GM06990 (cell line): ENCODE measurements at places on chromosomes 3 and 15.

GRCh38 chr3:169955406-169955805 lies 11.2 kb upstream of the SEC62 start:
- no peak for DNase-seq

DNA sequence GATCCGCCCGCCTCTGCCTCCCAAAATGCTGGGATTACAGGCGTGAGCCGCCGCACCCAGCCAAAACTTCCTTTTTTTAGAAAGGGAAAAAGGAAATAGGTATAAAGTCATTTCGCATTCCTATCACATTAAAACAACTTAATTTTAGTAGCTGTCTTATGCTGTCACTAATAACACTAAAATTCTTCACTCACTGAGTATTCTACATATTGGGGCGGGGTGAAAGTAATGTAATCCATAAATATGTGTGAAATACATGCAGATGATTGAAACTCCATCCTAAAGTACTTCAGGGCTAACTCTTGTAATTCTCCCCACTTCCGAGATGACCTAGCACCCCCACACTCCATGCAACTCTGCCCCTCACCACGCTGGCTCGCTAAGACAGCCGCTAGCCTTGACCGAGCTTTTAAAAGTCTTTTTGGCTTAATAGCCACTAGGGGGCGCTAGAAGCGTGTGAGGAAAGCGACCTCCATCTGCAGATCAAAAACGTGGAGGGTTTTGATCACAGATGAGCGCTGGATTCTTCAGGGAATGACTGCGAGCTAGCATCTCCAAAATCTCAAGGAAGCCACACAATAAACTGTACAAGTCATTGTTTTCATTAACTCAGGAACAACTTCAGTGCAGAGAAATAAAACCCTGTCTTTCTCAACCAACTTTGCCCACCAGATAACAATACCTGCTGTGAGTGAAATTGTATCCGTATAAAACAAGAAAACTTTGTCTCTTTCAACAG lies 129.3 kb upstream of the IGF1R start:
- peak; percentile 13 for DNase-seq

DNA sequence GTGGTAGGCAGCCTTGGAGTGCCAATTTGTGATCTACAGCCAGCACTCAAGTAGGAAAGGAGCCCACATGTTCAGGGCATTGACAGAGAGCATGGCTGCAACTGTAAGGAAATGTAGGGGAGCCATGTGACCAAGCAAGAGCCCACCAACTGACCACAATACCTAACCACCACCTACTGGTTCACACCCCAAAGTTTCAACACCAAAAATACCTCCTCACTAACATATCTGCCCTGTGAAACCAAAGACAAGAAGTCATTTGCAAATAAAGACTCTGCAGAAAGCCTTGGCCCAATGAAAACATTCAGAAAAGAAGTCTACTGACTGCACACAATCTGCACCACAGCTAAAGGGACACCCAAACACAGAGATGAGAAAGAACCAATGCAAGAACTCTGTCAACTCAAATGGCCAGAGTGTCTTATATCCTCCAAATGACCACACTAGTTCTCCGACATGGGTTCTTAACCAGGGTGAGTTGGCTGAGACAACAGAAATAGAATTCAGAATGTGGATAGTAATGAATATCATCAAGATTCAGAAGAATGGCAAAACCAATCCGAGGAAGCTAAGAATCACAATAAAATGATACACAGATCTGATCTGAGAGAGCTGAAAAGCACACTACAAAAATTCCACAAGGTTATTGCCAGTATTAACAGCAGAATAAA lies 40.6 kb downstream of the SLC9C1 start:
- DNase-seq = peak; percentile 24

- no peak for DNase-seq
Observed at GRCh38 chr3:184864000-184864399, 52.0 kb downstream of the VPS8 start.

GRCh38 chr3:140344082-140344454 lies 333.8 kb upstream of the TRIM42 start:
- DNase-seq = no peak

DNA sequence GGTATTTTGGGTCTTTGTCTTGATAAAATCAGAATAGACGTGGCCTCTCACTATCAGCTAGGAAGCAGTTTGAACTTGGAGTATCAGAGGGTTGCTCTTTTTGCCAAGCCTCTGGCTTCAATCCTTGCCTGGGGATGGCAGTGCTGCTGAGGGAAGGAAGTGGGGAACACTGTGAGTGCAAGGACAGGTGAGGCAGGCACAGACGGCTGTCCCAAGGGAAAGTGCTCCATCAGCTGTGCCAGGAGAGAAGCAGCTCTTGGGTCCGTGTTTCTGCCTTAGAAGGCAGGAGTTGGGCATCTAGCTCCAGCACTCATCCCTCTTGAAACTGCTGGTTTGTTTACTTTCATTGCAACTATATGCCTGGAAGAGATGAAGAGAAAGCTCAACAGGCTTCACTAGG lies 33.2 kb downstream of the PML start:
- DNase-seq = no peak

DNA sequence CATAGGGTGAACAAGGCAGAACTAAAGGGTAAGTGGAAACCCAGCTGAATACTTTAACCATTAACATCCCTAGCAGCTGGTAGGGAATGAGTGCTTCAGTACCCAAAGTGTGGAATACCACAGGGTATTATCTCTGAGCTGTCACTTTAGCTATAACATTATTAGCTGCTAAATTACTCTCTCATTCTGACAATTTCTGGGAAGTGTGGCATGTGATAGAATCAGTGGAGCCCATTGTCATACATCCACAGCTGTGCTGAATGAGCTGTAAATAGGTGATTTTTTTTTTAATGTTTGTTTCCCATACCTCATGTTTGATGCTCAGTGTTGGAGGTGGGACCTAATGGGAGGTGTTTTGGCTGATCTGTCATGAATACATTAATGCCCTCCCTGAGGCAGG lies 894.3 kb downstream of the DIPK2A start:
- DNase-seq = no peak

GRCh38 chr3:57559526-57559925 lies 3.5 kb downstream of the PDE12 start:
- no peak for DNase-seq

GRCh38 chr3:106068381-106068780 lies 199.6 kb upstream of the CBLB start:
- DNase-seq = no peak

DNA sequence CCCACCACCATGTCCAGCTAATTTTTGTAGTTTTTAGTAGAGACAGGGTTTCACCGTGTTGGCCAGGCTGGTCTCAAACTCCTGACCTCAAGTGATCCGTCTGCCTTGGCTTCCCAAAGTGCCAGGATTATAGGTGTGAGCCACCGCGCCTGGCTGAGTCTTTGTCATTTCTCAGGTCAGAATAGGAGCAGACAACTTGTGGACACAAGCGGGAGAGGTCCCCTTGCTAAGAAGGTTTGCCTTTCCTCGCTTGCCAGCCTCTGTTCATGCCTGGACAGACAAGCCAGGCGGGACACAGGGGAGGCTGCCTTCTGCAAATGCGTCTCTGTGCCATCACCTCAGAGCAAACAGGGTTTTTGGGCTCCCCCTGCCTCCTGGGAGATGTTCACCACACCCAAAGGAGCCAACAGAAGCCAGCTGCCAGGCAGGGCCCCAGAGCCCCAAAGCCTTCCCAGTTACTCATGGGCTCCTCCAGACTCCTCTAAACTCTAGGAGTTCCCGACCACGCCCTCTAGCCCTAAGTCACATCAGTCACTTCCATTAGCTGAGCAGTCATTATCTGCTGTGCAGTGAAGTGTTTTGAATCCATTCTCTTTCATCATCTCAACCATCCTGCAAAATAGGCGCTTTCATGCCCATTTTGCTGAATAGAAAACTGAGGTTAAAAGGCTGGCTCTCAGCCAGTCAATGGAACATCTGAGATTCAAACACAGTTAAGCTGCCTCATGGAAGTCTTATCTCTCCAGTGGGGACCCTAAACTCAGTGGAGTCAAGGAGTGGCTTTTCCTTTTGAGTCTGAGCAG lies 245.0 kb downstream of the UACA start:
- DNase-seq = no peak

DNA sequence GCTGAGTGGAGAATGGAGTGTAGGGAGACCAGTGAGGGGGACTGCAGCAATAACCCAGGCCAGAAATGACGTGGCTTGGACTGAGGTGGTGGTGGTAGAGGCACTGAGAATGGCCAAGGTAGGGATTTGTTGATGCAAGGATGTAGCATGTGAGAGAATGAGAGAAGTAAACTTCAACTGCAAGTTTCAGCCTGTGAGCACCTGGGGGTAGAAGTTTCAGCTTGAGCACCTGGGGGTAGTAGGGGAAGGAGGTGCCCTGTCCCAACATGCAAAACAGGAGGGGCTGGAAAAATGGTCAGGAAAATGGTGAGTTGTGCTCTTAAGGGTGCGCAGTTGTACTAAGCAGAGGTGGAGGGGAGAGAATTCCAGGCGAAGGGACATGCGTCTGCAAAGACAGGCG lies 31.0 kb downstream of the IL16 start:
- no peak for DNase-seq
